ENCODE measurements at places on chromosomes 5 and 9.
A peak's percentile ranks its signal among the peaks of the same experiment; 100 is the strongest.

GRCh38 chr9:35728041-35728971 is 3.7 kb downstream of the TLN1 start:
- peak; percentile 69 for DNase-seq

DNA sequence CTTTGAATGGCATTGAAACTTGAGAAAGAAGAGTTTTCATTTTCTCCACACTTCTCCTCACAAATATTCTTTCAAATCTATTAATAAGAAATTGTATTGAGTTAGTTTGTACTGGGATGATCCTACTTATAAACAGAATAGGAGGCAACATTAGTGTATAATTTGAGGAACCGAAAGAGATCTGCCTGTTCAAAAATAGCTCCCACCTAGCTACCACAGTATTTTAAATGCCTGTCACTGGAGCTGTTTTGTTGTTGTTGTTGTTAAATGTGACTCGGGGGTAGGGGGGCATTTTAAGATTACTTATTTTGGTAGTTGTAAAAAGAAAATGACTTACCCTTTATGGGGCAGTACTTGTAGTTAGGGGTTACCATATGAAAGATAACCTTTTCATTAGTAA is 20.1 kb upstream of the HAPLN1 start:
- DNase-seq, result no peak

GRCh38 chr5:163459462-163459818 is 462 bp downstream of the NUDCD2 start:
- DNase-seq, result no peak

DNA sequence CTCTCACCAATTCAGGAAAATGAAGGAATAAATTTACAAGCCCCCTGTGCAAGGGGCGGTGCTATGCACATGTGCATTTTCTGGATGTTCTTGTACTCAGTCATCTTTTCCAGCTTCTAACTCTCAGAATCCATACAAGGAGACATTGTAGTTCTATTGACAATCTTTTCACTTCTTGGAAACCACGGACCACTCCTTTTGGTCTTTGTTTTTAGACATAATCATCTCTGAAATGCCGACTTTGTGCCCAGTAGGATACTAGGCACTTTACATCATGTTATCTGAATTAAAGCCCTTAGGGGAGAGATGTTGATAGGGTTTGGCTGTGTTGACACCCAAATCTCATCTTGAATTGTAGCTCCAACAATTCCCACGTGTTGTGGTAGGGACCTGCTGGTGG is 322.6 kb upstream of the WWC1 start:
- no peak for DNase-seq

GRCh38 chr5:62149879-62150278 is 156.1 kb upstream of the KIF2A start:
- DNase-seq, result no peak

DNA sequence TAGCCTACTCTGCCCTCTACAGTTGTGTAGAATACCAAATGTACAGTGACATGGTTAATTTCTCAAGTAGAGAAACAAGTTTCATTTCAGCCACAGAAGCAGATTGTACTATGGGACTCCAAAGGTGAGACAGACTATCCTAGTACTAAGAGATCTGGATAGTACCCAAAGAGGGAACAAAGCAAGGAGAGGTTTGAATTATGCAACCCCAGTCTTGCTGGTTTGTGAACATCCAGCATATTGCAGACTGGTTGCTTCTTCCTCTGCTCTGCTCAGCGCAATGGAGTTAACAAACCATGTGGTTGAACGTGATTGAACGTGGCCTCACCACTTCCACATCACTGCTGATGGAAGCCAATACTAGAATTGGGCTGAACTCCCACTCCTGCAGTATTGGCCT is 43.3 kb upstream of the ALDOB start:
- no peak for DNase-seq

DNA sequence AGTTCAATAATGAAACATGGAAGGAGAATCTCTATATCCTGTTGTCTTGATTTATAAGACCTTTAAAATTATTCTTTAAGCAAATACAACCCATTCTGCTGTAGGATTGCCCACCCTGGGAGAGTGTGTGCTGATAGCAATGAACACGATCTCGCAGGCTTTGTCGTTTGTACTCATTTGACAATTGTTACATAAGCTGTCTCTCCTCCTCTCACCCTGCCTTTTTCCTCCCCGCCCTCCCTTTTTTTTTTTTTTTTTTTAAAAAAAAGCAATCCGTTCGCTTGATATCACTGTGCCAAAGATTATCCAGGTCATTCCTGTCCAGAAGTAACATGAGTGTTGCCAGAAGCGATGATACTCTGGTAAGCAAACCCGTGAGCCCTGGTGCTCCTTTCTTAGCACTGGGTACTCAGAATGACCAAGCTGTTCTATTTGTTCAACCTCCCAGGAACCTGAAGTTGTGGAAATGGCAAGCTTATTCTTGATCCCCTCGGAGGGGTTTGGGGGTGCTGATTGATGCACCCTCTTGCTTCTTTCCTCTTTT is 82.7 kb upstream of the CTSL start:
- no peak for DNase-seq

GRCh38 chr9:8651846-8652215 is 852.3 kb upstream of the DMAC1 start:
- no peak for DNase-seq

- DNase-seq, result no peak
Measured at GRCh38 chr5:143331956-143332355, 71.5 kb downstream of the NR3C1 start.

DNA sequence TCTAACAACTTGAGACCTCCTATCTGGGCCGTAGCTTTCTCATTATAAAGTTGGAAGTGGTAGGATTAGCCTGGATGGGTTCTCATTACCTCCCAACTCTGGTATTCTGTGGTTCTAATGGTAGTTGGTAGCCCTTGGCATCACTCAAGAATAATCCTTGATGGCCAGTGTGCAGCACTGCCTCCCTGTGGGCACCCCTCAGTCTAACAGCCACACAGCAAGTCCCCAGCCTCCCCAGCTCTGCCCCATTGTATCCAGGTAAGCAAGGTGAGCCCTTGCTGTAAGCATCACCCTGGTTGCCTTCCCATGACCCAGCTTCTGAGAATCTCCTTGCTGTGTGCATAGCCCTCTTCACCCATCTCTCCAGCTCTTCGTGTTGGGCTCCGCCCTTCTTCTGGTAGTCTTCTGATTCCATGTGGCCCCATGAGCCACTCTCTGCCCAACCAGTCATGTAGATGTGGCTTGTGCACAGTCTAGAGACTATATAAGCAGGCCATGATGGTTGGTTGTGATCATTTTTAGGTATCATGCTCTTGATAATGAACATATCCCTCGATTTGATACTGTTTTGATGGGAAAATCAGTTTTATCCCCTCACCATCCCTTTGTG is 57.6 kb upstream of the GRHPR start:
- DNase-seq, result no peak

DNA sequence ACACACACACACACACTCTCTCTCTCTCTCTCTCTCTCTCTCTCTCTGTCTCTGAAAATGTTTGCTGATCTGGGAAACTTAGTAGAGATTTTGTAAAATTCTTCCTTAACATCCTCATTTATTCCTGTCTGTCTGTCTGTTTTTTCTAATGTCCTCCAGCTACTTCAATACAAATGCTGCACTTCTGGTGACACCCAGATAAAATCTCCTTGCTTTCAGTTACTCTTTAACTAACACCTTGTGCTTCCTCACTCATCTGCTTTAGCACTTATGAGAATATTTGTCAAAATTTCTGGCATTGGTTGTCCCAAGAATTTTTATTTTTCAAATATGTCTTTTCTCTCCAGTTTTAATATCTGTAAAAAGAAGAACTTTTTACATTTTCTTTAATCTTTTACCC is 35.0 kb upstream of the ARRDC3 start:
- DNase-seq, result no peak

- no peak for DNase-seq
Measured at GRCh38 chr9:106829666-106830408, 33.1 kb upstream of the ZNF462 start.

DNA sequence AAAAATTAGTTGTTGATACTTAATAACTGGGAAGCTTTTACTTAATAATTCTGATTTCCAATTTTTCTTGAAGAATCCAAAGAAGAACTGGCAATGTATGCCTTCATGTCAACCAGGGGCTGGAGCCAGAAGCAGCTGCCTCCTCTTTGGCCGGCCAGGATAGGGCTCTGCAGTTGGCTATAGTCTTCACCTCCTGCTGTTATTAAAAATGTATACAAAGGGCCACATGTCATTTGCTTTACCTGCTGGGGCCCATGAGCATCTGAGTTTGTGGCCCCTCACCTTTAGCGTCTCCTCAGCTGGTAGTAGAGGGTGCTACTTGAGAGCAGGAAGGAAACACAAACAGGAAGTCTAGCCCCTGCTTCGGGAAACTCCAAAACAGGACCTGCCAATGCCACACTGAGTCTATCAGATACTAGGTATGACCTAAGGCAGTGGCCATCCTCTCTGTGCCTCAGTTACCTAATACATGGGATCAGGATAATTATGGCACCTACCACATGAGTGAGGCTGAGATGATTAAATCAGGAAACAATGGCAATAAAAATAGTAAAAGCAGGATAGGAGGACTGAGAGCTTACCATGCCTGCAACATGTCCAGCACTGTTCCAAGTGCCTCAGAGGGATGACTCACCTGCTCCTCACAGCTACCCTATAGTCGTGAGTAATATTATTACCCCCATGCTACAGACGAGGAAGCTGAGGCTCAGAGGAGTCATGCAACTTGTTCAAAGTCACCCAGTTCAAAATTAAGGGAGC is 21.3 kb downstream of the CCDC69 start:
- DNase-seq, result peak; percentile 61

DNA sequence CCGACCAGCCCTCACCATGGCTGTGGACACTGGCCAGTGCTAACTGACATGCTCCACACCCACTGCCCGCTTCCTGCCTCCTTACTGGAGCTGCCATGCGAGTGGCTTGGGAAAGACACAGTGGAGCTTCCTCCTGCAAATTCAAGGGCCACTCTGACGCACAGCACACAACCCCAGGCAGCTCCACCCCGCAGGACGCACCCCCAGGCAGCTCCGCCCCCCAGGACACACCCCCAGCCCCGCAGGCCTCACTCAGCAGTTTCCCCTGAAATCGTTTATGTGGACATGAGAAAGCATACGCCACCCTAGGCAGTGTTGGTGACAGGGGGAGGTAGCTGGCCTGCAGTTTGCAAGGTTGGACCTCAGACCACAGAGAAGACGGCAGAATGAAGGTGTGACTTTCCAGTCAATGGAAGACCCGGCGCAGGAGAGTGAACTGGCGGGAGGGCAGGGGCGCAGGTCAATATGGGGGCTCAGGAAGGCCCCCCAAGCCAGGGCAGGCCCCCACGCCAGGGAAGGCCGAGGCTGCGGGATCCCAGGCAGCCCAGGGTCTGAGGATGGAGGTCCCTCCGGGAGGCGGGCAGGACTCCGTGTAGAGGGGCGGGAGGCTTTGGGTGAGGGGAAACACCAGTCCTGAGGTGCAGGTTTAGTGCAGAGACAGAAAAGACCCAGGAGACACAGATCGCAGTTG is 21.6 kb downstream of the LPCAT1 start:
- no peak for DNase-seq

DNA sequence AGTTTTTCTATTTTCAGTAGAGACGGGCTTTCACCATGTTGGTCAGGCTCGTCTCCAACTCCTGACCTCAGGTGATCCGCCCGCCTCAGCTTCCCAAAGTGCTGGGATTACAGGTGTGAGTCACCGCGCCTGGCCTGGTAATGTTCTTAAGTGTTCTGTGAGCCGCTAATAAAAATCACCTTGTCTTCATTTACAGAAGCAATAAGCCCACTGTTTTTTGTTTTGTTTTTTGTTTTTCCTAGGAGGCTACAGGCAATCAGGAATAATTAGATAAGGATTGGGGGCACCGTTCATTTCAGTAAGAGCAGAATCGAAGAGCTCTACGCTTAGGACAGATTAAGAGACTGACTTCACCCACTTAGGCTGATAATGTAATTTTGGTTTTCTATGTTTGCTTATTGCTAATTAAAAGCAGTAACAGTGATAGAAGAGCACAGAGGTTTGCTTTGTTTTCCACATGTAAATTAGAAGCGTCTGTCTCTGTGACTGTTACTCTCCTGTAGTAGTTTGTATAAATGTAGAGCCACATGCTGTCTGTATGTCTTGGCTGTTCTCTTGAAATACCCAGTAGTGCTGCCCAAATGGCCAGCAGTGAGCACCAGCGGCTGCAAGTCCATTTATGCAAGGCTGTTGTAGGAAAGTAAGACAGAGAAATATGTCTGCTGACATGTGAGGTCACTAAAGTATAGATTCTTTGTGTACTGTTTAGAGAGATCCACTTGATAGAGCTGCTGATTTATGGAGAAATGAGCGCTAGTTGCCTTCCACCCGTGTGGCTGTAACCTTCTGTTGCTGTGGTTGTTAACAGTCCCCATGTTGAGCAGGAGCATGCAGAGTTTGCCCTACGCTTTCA is 30.5 kb downstream of the TRIO start:
- DNase-seq, result no peak

- DNase-seq, result no peak
Measured at GRCh38 chr9:107994648-107995047, 505.1 kb upstream of the KLF4 start.

Data from HFF-Myc (cell line).